ENCODE measurements at places on chromosomes 2 and 18.
A peak's percentile ranks its signal among the peaks of the same experiment; 100 is the strongest.

DNA sequence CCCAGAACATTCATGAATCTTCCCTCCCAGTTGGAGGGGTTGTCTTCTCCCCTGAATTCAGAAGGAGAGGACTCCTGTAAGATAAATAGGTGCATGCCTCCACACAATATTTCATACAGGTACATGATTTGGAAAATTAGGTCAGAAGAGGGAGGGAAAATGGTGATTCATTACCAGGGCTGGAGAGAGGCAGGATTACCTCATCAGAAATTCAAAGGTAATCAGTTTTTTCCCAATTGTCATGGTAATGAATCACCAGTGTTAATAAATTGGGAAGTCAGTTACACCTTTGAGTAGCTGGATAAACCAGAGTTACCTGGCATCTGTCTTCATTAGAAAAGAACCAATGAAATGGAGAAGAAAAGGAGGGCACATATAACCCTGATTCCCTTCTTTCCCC lies 128.5 kb downstream of the EN1 start:
- no peak for DNase-seq

- DNase-seq = no peak
Observed at GRCh38 chr2:231568098-231568784, 24.4 kb upstream of the TEX44 start.

GRCh38 chr18:26327062-26327461 lies 100.8 kb downstream of the TAF4B start:
- peak; percentile 25 for DNase-seq

- peak; percentile 53 for DNase-seq
Observed at GRCh38 chr2:240021488-240022104, 3.5 kb downstream of the NDUFA10 start.

- DNase-seq = no peak
Observed at GRCh38 chr2:225008179-225008856, 34.0 kb downstream of the DOCK10 start.
